ENCODE measurements at places on chromosomes 2 and 18.

DNA sequence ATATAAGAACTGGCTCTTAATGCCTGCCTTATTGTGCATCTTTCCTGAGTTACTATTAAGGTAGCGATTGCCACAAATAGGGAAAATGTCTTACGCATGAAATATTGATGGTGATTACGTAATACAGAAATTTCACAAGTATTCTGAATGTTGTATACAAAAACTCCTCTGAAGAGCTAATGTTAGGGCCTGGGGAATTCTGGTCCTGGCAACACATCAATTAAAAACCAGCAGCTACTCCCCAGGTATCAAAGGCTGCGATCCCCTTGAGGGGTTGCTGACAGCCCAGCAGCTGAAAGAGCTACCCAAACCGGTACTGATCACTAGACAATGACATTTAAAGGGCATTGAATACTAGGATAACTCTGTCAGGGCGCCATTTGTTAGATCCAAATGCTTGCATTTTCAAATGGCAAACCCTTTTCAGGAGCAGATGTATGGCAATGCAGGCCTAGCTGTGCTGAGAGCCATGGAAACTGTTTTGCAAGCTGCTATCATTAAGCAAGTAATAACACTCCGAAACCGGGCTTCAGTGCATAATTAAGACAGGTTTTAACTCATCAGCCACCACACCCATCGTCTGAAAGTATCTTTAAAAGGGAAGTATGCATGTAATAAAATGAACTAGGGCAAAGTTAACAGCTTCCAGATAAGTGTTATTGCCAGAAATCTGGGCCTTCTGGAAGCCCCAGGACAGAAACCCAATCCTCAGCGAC, 78.4 kb downstream of the CLHC1 start:
- no peak for DNase-seq

DNA sequence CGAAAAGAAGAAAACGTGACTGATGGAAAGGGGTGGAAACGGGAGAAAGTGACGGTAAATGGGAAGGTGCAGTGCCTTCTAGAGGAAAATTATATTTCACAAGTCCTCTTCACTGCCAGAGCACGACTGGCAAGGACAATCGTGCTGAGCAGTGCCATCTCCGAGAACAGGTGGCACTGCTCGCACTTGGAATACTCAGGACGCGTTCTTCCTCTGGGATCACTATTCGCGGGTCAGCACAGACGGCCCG, 364 bp downstream of the STAT1 start:
- no peak for DNase-seq

DNA sequence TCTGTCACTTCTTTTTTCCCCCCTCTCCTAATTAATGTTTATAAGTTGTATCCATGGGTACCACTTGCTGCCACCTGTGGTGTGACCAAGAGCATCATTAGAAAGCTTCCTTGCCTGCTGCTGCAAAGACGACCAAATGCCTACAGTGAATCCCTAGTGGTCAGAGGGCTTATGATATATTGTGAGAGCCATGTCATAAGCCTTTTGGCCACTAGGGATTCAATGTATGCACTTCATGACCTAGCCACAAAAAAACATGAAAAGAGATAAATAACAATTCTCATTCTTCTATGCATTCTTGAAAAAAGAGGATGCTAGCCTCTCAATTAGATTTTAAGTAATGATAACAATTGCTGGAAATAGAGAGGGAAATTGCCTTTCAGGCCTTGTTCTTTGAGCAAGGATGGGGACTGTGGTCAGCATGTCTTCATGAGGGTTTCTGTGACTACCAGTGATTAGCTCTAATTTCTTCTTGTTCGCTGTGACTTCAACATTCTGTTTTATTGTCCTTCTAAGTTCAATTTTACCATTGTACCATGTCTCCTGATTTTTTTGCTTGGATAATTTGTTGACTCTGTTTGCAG, 435.3 kb downstream of the TGIF1 start:
- no peak for DNase-seq

DNA sequence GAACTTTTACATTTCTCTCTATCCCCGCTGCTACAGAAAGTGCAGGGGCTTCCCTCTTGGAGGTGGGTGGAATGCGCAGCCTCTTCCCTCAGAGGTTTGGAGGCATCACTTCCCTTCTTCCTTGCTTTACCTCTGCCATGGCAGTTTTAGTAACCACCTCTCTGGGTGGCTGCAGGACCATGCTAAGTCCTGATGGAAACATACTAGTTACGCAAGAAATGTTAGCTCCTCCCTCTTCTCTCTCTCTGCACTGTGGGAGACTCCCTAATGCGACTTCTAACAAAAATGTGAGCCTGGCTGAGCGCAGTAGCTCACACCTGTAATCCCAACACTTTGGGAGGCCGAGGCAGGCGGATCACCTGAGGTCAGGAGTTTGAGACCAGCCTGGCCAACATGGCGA, 116.8 kb upstream of the RAB6C start:
- no peak for DNase-seq

DNA sequence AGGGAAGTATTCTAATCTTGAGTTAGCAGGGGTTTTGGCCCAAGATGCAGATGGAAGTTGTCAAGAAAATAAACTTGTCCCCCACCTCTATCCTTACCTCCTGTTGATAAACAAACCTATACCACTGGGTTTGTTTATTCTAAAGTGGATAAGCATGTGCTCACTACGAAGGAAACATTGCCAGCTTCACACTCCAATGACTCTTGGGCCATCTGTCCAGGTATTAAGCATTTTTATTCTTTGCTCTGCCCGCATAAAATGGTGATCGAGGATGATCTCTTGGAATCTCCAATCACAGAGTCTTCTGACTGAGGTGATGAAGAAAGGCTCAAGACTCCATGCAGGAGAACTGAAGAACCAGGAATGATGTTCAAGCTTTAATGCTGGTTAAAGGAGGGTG, 1908.4 kb upstream of the PIK3C3 start:
- DNase-seq: no peak

All from central memory CD4-positive, alpha-beta T cell (primary cell).